ENCODE measurements at places on chromosomes 11 and 22. TPM values are rescaled to one million over a fixed set of nuclear protein-coding genes. Genes with fewer than 3 reads are reported as not detected.

DNA sequence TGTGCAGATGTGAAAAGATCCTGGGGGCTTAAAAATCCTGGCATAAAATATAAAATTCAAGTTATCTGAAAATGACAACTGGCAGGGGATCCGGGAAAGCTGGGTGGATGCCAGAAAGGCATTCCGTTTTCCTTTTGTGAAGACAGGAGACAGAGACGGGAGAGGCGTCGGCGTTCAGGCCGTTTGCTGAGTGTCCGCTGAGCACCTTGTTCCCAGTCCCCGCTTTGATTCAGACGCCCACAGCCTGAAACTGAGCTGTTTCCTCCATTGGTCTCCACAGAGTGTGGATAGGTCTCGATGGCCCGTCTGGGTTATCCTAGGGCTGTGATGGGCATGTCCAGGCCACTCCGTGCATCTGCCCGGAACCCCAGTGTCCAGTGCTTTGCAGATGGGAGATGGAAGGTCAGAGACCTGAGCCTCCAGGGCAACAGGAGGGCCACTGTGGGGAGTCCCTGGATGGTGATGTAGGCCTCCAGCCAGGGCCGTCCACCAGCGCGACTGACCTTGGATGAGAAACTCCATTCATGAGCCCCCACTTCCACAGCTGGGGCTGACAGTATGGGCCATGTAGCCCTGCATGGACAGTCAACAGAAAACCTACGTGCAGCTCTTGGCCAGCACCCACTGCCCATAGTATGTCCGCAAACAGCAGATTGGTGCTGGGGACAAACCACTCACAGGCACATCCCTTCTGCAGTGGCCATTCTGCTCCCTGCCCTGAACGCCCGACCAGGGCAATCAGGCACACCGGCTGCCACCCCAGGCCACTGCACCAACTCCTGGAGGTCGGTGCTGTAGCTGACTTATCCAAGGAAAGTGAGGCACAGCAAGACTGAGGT, 11.6 kb downstream of the MRGPRF start:
- DNase-seq: no peak

GRCh38 chr11:61057615-61058014, 44.7 kb upstream of the CD5 start:
- DNase-seq: no peak

The FGF19 gene
- total RNA-seq: not detected

GRCh38 chr11:69468911-69469885, 12.3 kb upstream of the LINC01488 start:
- DNase-seq: no peak
